Forelimb muscle (tissue), 1 donor: ENCODE measurements at places on chromosomes 11 and 22.

- no peak for DNase-seq
Measured at GRCh38 chr11:119115484-119116234, 5.7 kb upstream of the HINFP start.

DNA sequence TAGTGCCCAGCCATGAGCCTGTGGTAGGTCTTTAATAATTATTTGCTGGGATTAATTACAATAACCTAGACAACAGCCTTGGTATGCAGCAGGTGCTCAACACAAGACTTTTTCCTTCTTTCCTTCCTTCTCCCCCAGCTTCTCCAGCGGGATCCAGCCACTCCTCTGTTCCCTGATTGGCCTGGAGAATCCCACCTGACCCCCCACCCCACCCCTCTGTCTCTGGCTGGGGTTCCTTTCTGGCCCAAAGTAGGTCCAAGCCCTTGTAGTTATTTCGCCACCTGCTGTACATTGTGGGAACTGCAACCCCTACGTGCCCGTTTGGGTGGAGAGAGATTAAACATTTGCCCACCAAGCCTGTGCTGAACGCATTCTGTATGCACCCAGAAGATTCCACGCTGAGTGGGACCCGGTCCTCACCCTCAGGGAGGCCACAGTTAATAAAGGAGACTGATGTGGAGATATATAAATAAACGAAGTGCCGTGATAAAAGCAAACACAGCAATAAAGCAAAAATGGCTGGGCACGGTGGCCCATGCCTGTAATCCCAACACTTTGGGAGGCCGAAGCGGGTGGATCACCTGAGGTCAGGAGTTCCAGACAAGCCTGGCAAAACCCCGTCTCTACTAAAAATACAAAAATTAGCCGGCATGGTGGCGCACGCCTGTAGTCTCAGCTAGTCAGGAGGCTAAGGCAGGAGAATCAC is 32.1 kb upstream of the DGKZ start:
- DNase-seq = no peak

DNA sequence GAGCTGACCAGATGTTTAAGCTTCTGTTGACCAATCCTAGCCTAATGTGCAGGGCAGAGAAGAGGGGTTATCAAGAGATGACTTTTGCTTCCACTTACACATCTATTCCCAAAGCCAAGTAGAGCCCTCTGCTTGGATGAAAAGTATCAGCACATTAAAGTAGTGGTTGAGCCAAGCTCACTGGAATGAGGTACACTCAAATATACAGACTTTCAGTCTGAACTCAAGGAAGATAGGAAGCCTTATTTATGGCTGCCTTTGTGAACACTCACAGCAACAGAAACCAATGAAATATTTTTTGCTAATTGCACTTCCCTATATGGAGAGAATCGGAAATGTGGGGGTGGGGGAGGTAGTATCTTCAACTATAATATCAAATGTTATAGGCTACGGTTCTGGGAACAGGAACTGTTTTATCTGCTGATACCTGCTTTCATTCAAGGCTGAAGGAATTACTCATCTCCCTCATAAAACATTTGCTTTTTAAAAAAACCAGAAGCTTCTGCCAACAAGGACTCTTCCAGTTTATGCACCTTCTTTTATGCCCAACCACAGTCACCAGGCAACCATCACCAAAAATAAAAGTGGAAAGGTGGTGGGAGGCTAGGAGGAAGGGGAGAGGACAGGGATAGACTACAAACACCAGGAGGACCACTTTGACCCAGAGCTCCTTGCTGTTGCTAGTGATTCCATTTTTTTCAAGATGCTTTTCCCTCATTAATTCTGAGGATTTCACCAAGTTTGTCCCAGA is 91.2 kb downstream of the CLPB start:
- DNase-seq = no peak

DNA sequence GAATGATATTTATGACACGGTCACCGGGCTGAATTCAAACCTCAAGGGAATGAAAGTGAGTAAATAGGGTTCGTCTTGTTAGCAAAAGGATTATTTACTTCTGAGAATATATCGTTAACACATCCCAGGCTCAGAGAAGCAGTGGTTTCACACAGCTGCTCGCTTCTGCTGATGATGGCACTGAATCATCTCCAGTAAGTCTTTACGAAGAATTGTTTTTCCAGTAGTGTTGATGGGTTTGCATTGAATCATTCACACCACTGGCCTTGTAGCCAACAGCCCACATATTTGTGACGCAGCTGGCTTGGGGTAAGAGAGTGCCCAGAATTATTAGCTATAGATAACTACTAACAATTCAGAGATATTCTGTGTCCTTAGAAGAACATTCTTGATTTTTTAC is 236.3 kb downstream of the CADM1 start:
- DNase-seq = no peak

DNA sequence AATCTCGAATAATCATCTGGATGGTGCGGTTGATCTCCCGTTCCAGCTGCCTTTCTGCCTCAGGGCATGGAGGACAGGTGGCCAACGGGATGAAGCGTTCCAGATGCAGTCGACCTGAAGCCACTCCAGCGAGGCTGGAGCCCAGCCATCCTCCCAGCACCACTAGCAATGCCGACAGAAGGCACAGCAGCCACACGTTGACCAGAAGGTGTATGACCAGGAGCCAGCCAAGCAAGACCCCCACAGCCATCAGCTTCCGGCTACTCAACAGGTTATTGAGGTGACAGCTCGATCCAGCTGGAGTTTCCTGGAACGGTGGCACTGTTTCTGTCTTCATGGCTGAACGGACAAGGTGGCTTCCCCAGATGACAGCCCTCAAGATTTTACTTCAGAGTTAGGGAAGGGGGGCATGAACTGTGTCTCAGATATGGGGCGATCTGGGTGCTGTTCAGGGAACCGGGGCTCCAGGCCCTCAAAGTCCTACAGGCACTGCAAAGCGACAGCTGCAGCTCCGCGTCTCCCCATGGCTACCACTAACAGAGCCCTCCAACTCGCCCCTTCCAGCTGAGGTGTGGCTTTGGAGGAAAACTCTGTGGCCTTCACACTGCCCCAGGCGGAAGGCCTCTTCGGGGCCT is 559 bp downstream of the SNX19 start:
- no peak for DNase-seq

DNA sequence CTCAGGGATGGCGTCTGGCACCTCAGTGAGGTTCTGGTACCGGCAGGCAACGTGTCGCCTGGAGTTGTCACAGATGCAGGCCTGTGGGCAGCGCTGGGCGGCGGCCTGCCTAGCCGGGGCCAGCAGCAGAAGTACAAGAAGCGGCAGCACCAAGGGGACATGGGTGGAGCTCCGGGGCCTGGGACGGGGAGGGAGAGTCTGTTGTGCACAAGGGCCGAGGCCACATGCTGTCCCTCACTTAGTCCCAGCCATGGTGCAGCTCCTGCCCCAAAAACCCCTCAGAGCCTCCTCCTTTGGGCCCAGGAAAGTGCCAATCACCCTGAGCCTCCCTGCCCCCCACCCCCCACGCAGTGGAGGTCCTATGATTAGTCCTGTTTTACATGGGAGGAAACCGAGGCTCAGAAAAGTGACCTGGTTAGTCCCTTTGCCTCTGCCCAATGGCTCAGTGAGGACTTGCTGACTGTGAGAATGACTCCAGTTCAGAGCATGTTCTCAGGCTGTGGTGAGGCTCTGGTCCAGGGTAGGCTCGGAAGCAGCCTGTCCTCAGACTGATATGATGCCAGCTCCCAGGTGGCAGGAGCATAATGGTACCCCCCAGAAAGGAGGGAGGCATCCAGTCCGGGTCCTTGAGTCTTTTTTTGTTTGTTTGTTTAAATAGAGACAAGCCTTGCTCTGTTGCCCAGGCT is 1.1 kb downstream of the CHADL start:
- DNase-seq = no peak

- no peak for DNase-seq
Measured at GRCh38 chr22:27888310-27888709, 30.7 kb downstream of the PITPNB start.

DNA sequence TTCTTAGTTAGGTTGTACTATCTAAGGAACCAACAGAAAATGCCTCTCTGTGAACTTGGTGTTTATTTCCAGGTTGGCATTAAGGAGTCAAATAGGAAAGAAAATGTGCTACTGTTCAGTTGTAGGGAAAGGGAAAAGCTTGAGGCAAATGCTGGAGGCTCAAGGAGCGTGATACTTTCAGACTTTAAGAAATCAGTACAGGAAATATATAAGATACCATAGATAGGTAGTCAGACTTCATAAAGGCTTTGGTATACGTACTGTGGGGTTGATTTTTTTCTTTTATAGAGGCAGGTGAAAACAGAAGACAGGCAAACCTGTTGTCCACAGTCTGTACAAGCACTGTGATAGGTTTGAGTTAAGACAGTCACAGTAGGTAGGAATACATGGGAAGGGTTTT is 30.8 kb downstream of the EP300 start:
- DNase-seq = no peak

DNA sequence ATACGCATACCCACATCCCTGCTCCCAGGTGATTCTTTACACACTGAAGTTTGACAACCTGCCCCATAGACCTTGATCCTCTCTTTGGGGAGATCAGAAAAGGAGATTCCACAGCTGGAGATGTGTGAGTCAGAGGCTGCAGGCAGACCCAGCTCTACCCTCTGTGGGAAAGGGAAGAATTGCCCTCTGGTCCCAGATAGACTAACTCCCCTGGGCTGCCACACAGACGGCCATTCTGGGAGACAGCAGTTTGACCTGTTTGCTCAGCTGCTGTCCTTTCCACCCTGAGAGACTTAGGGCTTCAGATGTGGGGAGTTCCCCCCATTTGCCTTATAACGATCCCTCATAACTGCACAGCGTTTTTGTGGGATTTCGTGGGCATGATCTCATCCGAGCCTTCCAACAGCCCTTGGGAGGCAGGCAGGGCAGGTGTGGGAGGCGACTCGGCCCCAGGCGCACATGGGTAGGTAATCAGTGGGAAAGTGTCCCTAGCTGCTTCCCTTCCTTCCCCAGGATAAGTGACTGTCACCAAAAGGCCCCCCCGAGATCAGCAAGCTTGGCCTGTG is 14.1 kb downstream of the FAM83F start:
- no peak for DNase-seq

DNA sequence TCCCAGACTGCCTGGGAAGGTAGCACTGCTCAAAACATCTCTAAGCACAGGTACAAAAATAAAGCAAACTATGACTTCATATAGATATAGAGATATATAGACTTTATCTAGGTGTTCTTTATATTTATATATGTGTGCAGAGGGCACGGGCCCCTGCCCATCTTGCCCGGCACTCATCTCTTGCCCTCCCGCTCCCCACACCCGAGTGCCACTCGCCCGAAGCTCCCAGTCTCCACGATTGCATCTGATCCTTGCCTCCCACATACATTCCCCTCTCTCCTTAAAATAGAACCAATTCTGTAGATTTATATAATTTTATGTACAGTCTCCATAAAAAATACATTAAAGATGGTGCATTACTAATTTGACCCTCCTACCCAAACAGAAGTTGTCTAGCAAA is 55.5 kb downstream of the IGSF9B start:
- no peak for DNase-seq

DNA sequence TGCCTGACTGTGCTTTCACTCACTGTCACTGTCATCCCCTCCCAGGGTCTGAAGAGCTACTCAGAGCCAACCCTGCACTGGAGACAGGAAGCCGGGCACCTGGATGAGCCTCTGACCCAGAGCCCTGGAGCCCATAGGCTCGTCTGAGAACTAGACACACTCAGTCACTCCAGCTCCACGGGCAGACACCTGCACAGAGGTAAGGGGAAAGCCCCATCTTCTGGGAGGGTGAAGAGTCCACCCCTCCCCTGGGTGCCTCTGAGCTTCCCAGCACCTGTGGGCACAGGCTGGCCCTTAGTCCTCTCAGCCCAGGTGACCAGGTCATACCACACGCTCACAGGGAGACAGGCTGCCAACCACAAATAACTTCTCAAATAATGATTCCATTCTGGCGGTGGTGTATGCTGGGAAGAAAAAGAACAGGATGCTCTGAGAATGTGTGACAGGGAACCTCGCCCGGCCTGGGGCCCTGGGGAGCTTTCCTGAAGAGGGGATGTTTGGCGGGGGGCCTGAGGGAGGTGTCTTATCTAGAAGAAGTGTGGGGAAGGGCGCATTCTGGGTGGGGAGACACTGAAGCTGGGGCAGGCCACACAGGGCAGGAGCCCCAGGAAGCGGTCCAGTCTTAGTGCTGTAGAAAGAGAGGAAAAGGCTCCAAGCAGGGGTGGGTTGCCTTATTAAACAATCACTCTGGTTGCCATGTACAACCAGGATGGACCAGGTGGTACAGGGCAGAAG is 5.3 kb downstream of the CCDC157 start:
- no peak for DNase-seq

GRCh38 chr22:43222262-43222661 is 35.3 kb upstream of the TTLL12 start:
- no peak for DNase-seq

- no peak for DNase-seq
Measured at GRCh38 chr11:93773045-93773477, 11.0 kb upstream of the MED17 start.

- DNase-seq = no peak
Measured at GRCh38 chr11:65423516-65424204, 1.1 kb downstream of the NEAT1 start.
